Cerebellar nuclear complex (tissue), 1 donor: ENCODE measurements at places on chromosomes 5 and 9.

- no peak for DNase-seq
Measured at GRCh38 chr5:168756453-168757391, 177.6 kb upstream of the PANK3 start.

GRCh38 chr9:132486706-132487350, 76.8 kb downstream of the CFAP77 start:
- DNase-seq: no peak

GRCh38 chr9:131419026-131419614, 25.2 kb downstream of the PRRC2B start:
- DNase-seq: no peak

- no peak for DNase-seq
Measured at GRCh38 chr9:15354713-15355112, 47.7 kb upstream of the TTC39B start.

DNA sequence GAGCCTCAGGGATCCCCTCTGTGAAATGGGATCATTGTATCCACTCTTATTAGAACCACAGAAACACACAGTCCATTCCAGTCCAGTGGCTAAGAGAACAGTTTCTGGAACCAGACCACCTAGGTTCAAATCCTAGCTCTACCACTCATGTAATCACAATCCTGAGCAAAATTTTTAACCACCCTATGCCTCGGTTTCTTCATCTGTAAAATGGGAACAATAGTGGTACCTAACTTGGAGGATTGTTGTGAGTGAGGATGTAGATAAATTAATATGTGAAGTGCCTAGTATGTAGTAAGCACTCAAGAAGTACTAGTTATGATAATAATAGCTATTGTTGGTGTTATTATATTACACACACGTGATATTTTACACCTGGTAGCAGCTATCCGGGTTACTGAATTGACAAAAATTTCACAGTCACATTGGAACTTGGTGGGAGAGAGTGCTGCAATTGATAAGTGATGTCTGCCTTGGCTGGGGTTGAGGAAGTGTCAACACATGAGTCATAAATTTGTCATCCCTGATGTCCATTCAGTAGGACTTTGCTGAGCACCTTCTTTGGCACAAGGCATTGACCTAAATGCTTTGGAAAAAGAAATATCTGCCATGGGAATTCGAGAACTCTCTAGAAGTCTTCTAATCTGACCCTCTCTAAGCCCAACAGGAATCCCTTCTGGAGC, 68.4 kb downstream of the COL27A1 start:
- no peak for DNase-seq

- no peak for DNase-seq
Measured at GRCh38 chr5:62093976-62094375, 212.0 kb upstream of the KIF2A start.

DNA sequence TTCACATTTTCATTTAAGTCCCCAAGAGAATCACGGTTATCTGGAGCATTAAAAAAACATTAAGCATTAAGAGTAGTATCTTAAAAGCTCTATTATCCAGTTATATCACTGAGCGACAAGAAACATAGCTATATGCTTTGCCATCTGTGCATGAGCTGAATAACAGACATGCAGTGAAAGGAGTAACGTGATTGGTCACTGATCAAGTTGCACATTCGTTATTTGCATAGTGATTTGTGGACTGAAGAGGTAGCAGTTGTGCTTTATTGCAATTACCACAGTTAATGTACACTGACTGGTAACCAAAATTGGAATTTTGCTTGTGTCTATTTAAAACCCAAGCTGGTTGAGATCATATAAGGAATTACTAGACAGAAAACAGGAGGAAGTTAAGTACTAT, 107.4 kb downstream of the MCTP1 start:
- DNase-seq: no peak

GRCh38 chr5:121462441-121462840, 389.2 kb upstream of the FTMT start:
- no peak for DNase-seq

DNA sequence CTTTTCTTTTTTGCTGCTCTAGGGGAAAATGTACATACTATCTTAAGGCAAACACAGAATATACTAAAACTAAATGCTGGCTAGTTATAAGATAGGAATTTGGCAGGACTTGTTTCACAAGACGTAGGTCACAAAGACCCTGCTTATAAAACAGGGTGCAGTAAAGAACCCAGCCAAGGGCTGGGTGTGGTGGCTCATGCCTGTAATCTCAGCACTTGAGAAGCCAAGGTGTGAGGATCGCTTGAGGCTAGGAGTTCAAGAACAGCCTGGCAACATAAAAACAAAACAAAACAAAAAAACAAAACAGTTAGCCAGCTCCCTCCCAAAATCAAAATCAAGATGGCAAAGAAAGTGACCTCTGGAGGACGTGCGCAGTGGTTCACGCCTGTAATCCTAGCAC, 49.5 kb upstream of the DENND4C start:
- DNase-seq: no peak

DNA sequence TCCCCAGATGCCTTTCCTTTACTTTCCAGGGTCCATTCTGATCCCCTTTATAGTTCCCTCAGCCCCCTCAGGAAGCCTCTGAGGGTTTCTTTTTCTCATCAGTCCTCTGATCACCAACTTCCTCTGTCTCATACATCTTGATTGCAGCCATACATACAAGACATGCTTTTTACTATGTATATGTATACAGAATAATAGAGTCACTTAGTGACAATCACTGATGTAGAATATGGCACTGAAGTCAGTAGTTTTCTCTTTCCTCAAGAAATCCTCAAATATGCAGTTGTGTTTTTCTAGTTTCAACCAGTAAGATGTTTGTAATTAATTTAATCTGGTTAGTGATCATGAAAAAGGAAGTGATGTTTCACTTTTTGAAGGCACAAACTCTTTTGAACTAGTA, 364.1 kb downstream of the MAN2A1 start:
- DNase-seq: no peak

- DNase-seq: no peak
Measured at GRCh38 chr5:153594785-153595184, 104.3 kb downstream of the GRIA1 start.

GRCh38 chr9:83367326-83367725, 170.9 kb downstream of the FRMD3 start:
- no peak for DNase-seq

GRCh38 chr9:97596906-97597305, 36.3 kb downstream of the TSTD2 start:
- peak; percentile 35 for DNase-seq

GRCh38 chr5:57495285-57496086, 12.9 kb upstream of the ACTBL2 start:
- DNase-seq: no peak

DNA sequence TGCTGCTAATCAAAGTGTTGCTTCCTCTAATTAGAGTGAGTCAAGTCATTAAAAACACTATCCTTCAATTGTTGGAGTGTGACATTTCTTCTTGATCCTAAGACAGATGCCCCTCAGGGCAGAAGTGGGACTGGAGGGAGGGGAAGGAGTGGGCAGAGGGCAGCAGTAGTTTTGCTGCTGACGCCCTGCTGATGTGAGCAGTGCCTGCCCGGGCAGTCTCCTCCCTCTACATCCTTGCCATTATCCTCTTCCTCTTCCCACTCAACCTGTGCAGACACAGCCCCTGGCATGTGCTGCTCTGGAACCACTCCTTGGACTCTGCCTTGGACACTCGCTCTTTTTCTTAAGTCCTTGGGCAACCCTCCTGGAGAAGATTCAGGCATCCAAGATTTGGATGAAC, 232.5 kb downstream of the HSPA4 start:
- no peak for DNase-seq

DNA sequence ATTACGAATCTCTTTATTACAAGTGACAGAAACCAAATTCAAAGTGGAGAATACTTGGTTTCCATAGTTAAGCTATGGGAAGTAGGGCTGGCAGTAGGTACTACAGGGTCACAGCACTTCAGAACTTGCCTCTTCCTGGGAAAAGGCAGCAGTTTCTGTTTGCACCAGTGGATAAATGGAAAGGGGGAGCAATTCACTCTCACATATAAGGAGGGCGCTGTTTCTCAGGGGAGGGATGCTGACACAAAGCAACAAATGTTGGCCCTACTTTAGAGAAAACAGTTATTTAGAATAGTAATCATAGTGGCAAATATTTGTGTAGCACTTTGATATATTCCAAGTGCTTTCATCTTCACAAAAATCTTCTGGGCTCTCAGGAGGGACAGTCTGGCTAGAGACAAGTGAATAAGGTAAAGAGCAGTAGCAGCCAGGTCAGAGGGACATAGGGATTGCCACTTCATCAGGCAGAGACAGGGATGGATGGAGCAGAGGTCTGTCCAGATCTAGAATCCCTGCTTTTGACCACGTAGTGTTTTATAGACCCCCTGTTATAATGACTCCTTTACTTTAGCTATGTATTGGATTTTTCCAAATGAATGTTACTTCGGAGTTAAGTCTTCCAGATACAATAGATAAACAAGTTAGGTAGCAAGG, 554.8 kb upstream of the SGCD start:
- no peak for DNase-seq

DNA sequence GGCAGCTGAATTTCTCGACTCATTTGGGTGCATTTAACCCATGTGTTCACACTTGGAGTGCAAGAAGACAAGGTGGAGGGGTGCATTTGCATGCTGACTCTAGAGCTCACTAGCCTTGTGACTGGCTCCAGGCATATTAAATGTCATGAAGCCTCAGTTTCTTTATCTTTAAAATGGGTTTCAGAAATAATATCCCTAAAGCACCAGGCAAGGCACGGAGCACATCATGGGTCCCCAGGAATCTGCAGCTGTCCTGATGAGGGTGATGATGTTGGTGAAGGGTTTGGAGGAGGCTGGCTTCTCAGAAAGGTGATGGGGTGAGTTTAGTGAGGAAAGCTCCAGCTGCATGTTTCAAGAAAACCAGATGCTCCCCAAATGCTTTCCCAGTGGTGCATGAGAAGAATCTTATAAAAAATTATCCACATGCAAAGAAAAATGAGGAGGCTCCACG, 14.8 kb downstream of the STC2 start:
- no peak for DNase-seq

- DNase-seq: no peak
Measured at GRCh38 chr9:118418887-118419565, 714.8 kb downstream of the TLR4 start.

DNA sequence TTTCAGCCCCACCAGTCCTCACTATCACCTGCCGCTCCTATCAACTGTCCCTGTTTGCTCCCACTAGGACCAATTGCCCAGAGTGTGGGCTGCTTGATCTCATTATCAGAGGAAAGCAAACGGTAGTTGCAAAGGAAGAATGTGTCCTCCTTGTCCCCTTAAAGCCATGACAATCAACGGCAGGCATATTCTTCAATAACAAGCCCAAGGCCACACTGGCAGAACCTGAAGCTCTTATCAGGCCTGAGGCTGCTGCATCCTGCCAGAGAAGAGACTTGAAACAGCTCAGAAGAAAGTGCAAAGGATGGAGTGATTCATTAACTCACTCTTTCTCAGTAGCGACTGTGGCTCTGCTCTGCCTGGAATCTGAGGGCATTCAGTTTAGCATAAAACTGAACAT, 39.2 kb upstream of the MAN2A1 start:
- no peak for DNase-seq

DNA sequence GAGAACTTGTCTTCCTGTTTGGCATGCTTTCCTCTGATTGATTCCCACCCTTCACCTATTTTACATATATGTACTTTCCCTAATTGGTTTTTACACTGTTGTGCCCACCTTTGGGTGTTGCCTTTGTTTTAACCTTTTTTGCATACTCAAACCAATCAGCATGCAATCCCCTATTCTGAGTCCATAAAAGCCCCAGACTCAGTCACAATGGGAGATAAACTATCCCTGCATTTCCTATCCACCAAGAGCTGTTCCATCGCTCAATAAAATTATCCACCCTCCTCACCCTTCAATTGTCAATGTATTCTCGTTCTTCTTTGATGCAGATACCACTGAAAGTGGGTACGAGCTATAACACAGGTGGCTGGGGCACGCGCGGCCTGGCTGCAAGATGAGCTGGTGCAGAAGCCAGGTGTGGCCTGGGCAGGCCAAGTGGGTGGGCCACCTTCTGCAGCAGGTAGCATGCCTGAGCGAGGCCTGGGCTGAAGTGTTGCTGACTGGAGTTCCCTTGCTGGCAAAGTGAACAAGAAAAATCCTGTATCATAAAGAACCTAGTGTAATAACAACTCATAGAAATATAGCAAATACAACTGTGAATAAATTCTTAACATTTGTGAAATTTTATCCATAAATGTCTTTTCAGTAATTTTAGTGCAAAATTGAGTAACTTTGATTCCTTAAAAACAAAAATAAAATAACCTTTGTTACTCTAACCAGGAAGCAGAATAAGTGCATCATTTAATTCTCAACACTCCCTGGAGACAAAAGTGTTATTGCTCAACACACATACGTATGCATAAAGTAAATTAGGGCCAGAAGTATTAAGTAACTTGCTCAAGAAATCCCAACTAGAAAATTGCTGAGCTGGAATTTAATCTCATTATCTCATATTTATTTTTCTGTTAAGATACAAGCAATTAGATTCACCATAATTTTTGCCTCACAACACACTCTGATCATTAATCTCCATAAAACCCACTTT, 685.3 kb upstream of the EDIL3 start:
- no peak for DNase-seq

DNA sequence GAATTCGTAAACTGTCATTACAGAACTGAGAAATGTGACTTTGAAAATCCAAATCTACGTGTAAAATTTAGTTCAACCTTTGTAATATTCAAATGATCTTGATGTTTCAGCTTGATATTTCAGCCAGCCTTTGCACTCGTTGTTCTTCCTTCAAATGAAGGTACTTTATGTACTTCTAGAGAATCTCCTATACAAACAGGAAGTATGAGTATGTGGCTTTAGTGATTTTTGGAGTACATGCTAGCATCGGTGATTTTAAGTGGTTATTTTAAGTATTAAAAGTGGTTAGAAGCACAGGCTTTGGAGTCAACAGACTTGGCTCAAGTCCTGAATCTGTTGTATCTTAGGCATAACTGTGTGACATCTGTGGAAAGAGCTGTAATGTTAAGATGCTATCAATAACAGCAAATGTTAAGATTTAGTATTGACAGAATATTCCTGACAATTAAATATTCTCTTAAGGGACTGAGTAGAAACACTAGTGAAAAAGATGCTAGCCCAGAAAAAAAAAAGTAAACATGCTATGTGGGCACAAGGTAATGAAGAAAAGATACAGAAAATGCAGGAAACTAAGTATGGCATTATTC, 398.0 kb downstream of the ADGRV1 start:
- no peak for DNase-seq

DNA sequence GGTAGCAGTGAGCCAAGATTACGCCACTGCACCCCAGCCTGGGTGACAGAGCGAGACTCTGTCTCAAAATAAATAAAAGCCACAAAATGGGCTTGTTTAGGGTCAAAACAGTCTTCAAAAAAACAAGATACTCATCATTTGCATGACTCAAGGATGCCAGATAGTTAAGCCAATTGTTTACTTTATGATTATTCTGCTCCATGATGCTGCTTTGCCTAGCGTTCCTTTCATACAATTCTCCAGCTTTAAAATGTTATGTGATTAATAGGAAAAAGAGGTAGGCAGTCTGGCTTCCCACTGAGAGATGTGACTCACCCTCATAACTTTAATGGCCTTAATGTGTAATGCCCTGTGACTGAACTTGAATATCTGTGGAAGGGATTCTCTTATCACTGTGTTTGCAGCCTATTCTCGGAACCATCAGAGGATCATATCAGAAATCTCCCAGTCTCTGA, 364.6 kb upstream of the TRPC7 start:
- DNase-seq: no peak
